NCI-H1105 treated with DMSO at 0.1 percent for 48 hours (cell line): ENCODE measurements at places on chromosomes 11 and 22.

DNA sequence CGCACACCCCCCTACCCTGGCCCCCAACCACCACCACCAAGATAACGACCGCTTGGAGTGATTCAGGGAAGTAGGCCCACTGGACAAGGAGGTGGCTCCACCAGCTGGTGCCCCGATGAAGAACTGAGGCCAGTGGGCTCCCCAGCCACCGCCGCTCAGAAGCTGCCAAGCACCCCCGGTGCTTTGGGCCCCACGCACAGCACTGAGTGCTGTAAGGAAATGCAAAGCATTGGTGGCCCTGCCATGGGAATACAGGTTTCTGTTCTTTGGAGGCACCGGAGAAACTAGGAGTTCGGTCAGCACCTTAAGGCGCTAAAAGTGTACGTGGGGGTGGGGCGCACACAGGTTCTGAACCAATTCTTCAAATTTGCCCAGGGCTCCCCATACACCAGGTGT lies 664 bp upstream of the PRSS23 start:
- DNase-seq = no peak

DNA sequence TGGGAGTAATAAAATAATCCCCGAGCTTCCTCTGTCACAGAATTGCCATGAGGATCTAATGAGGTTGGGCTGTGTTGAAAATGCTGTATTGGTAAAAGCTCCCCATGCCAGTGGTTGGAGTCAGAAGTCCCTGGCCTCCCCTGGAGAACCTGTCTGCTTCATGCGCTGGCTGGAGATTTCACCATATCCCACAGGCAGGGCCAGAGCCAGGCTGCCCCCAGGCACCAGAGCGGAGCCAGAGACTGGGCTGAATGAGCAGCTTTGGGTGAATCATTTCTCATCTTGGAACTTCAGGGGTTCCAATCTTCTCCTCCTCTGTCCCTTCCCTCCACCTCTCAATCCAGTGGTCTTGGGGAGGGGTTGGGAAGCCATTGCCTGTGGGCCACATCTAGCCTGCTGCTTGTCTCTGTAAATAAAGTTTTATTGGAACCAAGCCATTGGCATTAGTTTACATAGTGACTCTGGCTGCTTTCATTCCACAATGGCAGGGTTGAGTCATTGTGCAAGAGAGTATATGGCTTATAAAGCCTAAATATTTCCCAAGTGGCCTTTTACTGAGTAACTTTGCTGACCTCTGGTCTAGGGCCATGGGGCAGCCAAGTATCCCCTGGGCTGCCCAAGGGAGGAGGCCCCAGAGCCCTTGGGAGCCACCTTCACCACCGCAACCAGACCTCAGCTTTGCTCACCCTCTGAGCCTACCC lies 35.2 kb downstream of the LRRC10B start:
- DNase-seq = no peak

GRCh38 chr22:33848251-33848650 lies 72.0 kb downstream of the LARGE1 start:
- DNase-seq = no peak

- DNase-seq = peak; percentile 51
Observed at GRCh38 chr11:74611369-74611861, 19.0 kb downstream of the POLD3 start.

DNA sequence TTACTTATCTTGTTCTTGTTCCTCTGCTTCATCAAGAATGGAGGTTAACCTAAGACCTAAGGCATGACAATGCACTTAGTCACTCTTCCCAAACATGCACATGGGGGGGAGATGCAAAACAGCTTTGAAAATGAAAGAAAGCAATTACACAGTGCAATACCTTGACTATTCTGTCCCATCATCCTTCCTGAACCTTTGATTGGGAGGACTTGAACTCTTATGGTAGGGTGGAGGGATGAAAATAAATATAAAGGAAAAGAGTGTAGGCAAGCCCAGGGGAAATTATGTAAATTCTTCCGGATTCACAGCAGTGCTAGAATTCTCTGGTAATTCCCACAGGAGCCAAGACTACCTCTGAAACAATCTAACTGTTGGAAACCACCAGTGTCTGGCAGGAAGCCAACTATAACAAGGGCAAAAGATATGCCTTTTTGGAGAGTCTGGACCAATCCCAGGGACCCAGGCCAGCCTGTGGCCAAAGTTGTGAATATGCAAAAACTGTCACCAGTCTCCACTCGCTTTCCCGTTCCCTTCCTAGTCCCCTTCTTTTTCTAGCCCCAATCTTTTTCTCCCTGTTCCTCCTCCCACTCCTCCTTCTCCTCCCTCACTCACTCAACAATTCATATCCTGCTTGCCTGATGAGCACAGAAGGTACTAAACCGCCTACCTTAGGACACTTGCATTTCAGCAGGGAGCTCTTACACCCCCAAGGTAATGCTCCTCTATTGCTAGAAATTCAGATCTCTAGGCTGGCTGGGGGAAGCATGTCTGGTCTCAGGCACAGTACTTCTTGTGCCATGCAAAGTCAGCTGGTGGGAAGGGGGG lies 2.5 kb upstream of the RCN1 start:
- DNase-seq = peak; percentile 77

GRCh38 chr11:120912504-120912903 lies 111.4 kb upstream of the TBCEL start:
- peak; percentile 57 for DNase-seq

GRCh38 chr11:117544130-117544800 lies 216.6 kb downstream of the CEP164 start:
- DNase-seq = no peak

GRCh38 chr22:37001826-37002225 lies 17.4 kb downstream of the TST start:
- no peak for DNase-seq

- no peak for DNase-seq
Observed at GRCh38 chr11:114074546-114075343, 15.2 kb downstream of the ZBTB16 start.

GRCh38 chr11:77030834-77031414 lies 3.3 kb upstream of the B3GNT6 start:
- no peak for DNase-seq

DNA sequence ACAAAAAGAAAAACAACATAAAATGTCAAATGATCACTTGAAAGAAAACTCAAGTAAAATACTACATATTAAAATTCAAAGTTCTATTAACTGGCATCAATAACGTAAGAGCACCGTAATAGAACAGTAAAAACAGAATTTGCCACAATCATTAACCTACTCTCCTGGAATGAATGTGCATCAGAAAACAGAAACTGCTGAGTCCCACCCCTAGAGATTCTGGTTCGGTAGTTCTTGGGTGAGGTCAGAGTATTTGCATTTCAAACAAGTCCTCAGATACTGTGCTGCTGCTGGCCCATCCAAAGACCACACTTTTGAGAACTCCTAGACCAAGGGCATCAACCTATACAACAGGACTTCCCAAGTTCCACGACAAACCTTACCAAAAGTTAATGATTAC lies 23.5 kb downstream of the PITPNB start:
- no peak for DNase-seq

GRCh38 chr11:57303990-57304579 lies 20.7 kb downstream of the TNKS1BP1 start:
- DNase-seq = peak; percentile 61

- DNase-seq = no peak
Observed at GRCh38 chr11:48210052-48210451, 6.6 kb upstream of the OR4B1 start.

DNA sequence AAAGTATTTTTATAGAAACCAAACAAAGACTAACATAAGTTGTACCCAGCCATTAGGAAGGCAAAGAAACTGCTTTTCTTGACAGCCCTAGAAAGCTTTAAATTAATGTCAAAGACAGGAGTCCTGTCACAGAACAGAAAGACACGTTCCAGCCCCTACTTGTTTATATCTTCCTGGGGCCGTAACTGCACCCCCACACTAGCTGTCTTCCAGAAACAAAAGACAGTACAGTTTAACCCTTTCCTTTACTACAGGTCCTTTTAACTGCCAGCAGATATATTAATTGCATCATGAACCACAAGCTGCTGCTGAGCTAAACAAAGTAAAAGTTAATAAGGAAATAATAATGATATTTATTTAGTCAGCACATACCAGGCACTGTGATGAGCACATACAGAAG lies 20.3 kb upstream of the CFAP300 start:
- DNase-seq = no peak

DNA sequence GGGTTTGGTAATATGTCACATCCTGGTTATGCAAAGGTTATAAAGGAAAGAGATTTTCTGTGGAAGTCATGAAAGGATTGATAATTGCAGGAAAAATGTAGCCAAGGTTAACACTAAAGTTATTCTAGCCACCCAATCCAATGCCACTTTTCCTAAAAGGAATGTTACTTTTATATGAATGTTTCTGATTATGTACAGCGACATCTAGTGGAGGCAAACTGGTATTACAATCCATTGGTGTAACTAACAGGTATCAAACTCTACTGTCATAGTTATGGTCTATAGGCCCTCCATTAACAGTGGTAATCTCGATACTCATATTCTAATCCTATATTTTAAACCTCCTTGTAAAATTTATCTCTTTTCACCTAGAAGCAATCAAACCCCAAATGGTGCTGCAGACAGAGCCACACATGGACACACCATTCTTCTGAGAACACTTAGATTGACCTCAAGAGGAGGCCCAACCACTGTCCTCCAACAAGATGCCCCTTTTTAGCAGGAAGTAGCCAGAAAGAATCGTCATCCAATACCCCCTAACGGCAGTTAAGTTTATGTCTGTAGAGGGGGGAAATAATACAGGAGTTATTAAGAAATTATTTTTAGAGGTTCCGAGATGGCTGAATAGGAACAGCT lies 74.9 kb upstream of the RAG2 start:
- peak; percentile 36 for DNase-seq

DNA sequence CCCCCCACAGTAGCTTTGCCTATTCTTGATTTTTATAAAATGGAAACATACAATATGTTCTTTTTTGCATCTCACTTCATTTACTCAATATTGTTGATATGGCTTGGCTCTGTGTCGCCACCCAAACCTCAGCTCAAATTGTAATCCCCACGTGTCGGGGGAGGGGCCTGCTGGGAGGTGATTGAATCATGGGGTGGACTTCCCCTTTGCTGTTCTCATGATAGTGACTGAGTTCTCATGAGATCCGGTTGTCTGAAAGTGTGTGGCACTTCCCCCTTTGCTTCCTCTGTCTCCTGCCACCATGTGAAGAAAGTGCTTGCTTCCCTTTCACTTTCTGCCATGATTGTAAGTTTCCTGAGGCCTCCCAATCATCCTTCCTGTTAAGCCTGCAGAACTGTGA lies 431.3 kb downstream of the MN1 start:
- no peak for DNase-seq

GRCh38 chr22:20547029-20547428 lies 39.6 kb downstream of the MED15 start:
- DNase-seq = no peak

DNA sequence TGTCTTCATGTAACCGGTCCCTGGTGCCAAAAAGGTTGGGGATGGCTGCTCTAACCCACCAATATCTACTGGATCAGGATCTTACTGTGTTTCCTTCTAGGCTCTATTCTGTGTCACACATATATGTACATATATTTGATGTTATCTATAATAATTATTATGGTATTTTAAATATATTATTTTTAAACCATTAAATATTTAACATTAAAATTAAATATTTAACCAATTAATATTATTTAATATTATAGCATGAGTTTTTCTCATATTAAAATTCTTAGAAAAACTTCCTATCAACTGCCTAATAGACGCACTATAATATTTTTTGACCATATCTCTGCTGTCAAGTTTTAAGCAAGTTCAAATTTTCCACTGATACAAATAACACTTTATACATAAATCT lies 196.9 kb upstream of the PLET1 start:
- no peak for DNase-seq
